ENCODE measurements at places on chromosomes 7 and 10.

GRCh38 chr7:109751241-109751640, 1181.6 kb downstream of the DNAJB9 start:
- no peak for DNase-seq

DNA sequence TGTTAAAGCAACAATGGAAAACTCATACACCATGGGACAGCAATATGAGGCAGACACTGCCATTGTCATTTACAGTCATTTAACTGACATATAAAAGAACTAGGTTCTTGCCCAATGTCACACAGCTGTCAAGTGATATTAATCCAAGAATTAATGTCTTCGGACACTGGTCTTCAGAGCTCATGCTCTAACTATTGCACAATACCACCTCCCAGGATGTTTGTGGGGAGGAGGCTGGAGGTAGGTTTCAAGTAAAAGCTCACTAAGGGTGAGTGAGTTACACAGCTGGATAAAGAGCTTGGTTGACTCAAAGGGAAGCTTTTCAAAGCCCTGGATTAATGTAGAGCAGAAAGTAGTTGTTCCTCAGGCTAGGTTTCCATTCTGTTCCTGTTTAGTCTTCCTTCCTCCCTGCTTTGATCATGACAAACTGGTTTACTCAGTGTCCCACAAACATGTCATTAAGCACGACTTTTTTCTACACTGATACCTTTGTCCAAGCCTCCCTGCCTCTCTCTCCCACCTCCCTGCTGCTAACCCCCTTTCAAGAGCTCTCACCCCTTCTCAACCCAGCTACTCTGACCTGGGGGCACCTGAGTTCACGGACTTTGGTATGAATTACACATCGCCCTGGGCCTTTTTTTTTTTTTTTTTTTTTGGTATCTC, 987 bp upstream of the EXOC6 start:
- DNase-seq, result no peak

- DNase-seq, result no peak
These were observed 371.2 kb upstream of the LRRN3 start for GRCh38 chr7:110719741-110720140.

DNA sequence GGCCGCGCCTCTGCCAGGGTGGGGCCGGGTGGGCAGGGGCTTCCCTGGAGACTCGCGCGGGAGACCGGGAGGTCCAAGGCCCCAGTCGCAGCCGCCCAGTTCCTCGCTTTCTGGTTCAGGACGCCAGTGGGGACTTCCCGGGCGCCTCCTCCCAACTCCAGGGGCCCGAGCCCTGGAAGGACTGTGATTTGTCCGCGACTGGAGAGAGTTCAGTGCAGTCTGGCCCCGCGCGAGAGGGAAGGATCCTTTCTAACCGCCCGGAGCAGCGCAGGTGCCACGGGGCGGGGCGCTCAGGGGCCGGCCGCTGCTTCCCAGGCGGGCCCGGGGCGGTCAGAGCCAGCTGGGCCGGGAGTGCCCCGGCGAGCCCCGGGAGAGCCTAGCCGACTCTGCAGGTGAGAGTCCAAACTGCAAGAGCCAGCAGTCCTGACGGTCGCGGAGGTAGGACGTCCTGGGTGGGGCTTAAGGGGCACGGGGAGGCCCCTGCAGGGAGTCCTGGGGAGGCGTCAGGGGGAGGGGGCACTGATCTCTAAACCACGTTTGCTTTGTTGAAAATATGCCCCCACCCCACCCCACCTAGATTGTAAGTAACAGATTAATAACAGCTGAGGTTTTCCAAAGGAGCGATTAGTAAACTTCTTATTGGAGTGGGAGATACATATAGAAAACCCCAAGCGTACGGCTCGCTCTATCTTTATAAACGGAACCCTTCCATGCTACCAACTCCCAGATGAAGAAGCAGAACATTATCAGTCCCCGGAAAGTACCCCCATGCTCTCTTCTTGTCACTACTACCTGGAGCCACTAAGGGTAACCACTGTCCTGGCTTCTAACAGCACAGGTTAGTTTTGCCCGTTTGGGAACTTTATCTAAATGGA, 8.2 kb downstream of the NKX2-3 start:
- DNase-seq, result no peak

DNA sequence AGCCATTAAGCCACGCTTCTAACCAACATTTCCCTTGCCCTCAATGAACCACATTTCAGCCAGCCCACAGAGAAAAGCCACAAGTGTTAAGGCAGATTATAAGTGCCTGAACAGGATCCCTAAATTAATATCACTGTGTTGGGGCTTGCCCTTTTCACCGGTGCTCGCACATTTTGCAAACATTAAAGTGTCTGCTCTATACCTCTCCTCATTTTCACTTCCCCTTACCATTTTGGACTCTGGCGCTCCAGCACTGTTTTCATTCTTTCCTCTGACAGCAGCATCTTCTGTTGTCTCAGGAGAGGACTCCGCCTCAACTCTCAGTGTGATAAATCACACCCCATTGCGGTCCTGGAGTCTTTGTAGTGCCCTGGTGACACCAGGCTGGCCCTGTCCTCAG, 274.2 kb downstream of the BAMBI start:
- DNase-seq, result no peak

GRCh38 chr7:140229101-140229525, 52.3 kb upstream of the KDM7A start:
- no peak for DNase-seq

DNA sequence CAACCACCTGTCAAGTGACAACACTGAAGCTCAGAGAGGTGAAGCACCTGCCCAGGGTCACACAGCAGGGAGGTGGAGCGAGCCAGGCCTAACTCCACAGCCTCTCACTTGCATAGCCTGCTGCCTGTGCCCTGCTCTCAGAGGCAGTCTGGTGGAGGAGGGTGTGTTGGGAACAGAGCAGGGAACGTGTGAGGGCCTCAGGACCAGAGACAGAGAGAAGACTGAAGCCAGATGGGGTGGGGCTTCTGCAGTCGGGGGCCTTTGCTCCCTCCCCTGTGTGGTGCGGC, 114.0 kb downstream of the PTPN20 start:
- no peak for DNase-seq

- DNase-seq, result peak; percentile 47
These were observed 138.2 kb downstream of the SVIL start for GRCh38 chr10:29496341-29497162.

- peak; percentile 2 for DNase-seq
These were observed 49.9 kb upstream of the SH2B2 start for GRCh38 chr7:102236592-102237287.

GRCh38 chr7:80847895-80848294, 71.0 kb downstream of the SEMA3C start:
- DNase-seq, result no peak

DNA sequence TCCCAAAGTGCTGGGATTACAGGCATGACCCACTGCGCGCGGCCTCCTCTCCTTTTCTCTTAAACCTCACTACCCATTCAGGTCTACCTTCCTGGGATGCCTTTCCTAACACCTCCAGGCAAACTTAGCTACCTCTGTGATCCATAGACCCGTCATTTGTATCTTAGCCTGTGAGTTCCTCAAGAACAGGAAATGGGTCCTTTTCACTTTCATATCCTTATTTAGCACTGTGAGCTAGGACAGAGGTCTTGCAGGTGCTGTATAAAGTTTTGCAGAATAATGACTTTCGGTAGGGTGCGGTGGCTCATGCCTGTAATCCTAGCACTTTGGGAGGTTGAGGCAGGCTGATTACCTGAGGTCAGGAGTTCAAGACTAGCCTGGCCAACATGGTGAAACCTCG, 215.7 kb downstream of the RELN start:
- no peak for DNase-seq

- DNase-seq, result peak; percentile 43
These were observed at the start of gene HOXA4 for GRCh38 chr7:27130540-27131389. Gene HOXA4 (minus strand): TSS chr7:27130757. CDS start chr7:27130733, 24 bp downstream.

DNA sequence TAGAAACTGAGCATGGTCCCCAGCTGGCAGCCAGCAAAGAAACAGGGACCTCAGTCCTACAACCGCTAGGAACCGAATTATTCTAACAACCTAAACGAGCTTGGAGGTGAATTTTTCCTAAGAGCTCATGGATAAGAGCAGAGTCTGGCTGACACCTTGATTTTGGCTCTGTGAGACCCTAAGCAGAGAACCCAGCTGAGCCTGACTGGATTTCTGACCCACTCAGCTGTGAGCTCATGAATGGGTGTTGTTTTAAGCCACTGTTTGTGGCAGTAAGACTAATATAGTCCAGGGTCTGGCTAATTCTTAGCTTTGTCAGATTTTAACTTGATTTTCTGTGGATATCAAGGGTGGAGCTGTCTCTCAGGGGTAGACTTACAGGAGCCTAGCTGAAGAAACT, 77.1 kb downstream of the KAT6B start:
- no peak for DNase-seq

- DNase-seq, result no peak
These were observed 19.0 kb downstream of the SRI start for GRCh38 chr7:88200789-88201188.

- DNase-seq, result no peak
These were observed 770.9 kb downstream of the TNS3 start for GRCh38 chr7:46810986-46811385.

GRCh38 chr10:104308439-104308903, 29.8 kb downstream of the ITPRIP start:
- no peak for DNase-seq

GRCh38 chr7:123397746-123398338, 136.6 kb downstream of the IQUB start:
- DNase-seq, result no peak

- no peak for DNase-seq
These were observed 100.9 kb downstream of the XRCC2 start for GRCh38 chr7:152574892-152575548.

DNA sequence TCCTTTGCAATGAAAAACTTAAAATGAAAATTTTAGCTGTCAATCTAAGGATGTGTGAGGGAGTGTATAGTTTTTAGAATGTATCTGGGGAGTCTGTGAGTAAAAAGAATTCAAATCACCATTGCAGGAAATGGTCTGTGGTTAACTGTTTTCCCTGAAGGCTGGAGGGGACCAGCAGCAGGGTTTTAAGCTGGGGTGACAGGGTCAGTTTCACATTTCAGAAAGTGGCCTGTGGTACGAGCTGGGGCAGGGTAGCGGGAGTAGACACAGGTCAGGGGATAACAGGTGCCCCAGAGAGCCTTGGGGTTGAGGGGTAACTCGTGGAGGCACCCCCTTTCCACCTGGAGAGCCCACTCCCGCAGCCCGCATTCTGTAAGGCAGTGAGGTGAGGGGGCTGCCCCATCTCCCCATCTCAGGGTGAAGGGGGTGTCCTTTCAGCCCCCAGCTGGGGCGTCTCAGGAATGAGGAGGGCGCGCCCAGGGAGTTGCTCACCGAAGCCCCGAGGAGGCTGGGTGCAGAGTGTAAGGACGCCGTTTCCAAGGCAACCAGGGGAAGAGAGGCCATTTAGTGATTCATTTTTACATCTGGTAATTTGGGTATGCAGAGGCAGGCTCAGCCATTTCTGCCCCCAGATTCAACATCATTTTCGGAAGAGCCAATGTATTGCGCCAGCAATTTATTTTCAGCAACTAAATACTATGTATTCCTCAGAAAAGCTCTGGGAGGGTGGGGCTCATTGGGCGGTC, 168.9 kb downstream of the SLIT1 start:
- DNase-seq, result no peak

DNA sequence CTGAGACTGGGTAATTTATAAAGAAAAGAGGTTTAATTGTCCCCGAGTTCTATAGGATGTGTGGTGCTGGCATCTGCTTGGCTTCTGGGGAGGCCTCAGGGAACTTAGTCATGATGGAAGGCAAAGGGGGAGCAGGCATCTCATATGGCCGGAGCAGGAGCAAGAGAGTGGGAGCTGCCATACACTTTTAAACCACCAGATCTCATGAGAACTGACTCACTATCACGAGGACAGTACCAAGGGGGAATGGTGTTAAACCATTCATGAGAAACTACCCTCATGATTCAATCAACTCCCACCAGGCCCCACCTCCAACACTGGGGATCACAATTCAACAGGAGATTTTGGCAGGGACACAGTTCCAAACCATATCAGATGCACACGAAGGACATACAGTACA, 199.9 kb upstream of the DPP6 start:
- DNase-seq, result no peak

DNA sequence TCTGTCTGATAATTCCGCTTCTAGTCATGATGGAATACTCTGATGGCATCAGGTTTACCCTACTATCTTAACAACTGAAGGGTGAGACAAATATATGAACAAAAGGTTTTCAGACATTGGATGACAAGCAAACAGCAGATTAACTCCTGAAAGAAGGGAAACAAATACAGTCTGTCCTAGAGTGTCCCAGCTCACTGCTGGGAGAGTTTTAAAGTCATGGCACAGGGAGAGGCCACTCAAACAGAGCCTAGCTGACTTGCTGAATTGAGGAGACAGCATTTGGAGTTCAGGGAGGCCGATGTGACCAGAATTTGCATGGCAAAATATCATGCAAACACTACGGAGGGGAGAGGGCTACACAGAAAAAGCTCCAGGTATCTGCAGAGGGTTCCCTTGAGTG, 73.1 kb downstream of the MDH2 start:
- DNase-seq, result no peak

- no peak for DNase-seq
These were observed 1083.4 kb upstream of the LRRN3 start for GRCh38 chr7:110007320-110008063.

DNA sequence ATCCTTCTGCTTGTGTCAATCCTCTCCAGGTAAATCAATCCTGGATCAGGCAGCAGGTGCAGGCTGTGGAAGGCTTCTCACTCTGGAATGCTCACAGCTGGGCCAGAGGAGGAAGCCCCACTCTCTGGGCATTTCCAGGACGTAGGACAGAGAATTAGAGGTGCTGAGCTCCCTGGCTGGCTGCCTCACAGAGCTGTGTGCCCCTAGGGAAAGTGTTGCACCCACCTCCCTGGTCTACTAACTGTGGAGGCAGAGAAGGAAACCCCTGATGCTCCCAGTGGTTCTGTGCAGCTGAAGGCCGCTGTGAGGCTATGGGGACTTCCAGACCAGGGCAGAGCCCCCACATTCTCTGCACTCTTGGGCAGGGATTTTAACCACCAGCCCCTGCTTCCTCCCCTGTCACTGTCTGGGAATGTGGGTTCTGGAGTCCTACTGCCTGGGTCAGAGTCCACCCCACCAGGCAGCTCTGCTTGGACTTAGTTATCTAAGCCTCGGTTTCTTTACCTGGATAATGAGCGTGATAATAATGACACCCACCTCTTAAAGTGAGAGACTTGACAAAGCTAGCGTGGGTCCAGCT, 73.5 kb upstream of the EEPD1 start:
- no peak for DNase-seq

DNA sequence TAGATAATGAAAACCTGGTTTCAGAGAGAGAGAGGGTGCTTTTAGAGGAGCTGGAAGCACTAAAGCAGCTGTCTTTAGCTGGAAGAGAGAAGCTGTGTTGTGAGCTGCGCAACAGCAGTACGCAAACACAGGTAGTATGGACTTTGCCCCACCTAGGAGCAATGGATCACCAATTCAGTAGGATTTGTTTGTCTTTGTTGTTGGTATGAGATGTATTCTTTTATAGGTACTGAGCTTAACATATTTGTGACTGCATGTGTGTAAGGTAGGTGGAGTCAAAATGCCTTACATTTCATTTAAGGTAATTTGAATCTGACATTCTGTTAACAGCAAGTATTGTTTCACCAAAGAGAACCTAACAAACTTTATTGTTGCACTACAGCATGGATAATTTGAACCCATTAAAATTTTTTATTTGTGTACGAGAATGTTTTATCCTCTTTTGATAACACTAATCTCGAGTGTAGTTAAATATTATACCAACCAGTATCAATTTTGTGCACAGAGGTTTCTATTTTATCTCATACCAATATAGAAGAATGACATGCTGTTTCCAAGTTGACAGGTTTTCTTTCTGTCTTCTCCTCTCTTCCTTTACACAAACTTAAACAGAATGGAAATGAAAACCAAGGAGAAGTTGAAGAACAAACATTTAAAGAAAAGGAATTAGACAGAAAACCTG, 92.1 kb downstream of the CYP51A1 start:
- no peak for DNase-seq

- no peak for DNase-seq
These were observed 77.2 kb upstream of the PDGFA start for GRCh38 chr7:596819-597182.

GRCh38 chr7:25083201-25083600, 41.9 kb downstream of the CYCS start:
- no peak for DNase-seq
